ENCODE measurements at places on chromosomes 3 and 15.

GRCh38 chr3:36944641-36945270, at the start of gene TRANK1:
TSS of gene TRANK1 (minus strand) at chr3:36945054. CDS start at chr3:36944809, 245 bp downstream.
- DNase-seq, result peak; percentile 83

DNA sequence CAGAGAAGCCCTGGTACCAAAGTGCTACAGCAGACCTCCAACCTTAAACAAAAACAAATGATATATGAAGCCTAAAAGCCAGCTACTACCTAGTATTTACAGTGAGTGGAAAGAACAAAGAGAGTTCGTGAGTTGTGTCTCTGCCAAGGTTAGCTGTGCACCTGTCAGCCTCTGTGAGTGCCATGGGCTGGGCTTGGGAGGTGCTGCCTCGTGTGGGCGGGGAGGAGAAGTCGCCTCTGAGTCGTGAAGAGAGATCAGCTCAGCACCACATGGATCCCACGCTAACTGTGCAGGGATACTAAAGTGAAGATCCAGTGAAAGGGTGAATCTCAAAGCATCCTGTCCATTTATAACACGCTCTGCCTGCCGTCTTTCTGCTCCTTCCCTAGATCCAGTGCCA, 101.9 kb downstream of the CHDH start:
- no peak for DNase-seq

DNA sequence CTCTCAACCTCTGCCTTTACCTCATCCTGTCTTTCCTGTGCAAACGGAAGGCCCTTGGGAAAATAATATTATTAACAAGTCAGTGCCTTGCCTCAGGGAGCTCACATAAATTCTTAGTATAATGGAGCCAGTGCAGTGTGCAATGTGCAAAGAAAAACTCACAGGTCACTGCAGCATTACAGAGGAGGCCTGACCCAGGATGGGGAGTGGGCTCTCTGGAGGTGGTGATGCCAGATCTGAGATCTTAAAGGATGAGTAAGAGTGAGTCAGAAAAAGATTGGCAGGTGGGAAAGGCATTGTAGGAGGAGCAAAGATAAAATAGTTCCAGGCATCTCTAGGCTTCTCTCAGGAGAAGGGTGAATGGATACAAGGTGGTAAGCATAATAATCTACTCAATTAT, 185.6 kb upstream of the ADAMTS9 start:
- no peak for DNase-seq

GRCh38 chr3:134761213-134761612, 33.8 kb upstream of the EPHB1 start:
- DNase-seq, result no peak

DNA sequence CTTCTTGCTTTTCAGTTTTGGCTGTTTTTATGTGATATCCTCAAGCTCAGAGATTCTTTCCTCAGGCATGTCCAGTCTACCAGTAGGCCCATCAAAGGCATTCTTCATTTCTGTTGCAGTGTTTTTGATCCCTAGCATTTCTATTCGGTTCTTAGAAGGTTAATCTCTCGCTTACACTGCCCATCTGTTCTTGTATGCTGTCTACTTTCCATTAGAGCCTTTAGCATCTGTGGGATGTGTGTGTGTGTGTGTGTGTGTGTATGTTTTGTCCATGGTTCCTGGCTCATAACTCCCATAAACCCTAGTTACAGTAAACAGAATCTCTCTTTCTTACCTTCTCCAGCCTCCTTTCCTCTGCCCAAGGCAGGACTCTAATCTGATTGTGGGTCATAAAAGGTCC, 5.1 kb upstream of the SLC22A13 start:
- DNase-seq, result no peak

DNA sequence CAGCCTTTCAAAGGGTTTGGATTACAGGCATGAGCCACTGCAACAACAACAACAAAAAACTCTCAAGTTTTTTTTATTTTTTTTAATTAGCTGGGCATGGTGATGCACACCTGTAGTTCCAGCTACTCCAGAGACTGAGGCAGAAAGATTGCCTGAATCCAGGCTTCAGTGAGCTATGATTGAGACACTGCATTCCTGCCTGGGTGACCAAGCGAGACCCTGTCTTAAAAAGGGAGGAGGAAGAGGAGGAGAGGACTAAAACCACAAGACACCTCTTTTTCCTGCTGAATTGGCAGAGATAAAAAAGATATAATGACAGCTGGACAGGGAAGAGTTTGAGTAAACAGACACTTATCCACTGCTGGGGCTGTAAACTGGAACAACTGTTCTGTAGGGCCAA, 22.7 kb upstream of the CHRNB4 start:
- no peak for DNase-seq

- no peak for DNase-seq
Measured at GRCh38 chr3:116920826-116921610, 211.4 kb downstream of the TUSC7 start.
